Activated CD8-positive, alpha-beta T cell treated with anti-CD3 and anti-CD28 coated beads for 36 hours (primary cell): ENCODE measurements at places on chromosomes 2 and 18.
A peak's percentile ranks its signal among the peaks of the same experiment; 100 is the strongest.

- DNase-seq: no peak
Measured at GRCh38 chr2:34570266-34570872, 971.3 kb upstream of the FAM98A start.

GRCh38 chr2:144516981-144517865 is 2.7 kb downstream of the ZEB2 start:
- DNase-seq: peak; percentile 80

DNA sequence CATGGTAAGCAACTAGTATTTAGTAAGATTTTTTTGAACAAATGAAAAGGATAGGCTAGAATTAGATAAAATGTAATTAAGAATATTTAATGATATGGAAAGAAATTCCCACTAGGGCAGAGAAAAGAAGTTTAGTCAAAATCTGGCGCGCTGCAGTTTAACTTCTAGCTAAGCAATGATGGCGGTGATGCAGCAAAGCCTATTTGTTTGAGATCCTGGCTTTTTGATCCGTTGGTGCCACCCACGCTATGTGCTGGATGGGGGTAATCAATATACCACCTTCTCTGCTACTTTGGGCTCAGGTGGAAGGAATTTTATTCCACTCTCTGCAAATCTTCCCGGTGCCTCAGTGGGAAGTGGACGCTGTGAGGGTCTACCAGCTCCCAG is 421 bp upstream of the FAM171B start:
- no peak for DNase-seq

- no peak for DNase-seq
Measured at GRCh38 chr2:200449149-200449548, 60.7 kb downstream of the KCTD18 start.

DNA sequence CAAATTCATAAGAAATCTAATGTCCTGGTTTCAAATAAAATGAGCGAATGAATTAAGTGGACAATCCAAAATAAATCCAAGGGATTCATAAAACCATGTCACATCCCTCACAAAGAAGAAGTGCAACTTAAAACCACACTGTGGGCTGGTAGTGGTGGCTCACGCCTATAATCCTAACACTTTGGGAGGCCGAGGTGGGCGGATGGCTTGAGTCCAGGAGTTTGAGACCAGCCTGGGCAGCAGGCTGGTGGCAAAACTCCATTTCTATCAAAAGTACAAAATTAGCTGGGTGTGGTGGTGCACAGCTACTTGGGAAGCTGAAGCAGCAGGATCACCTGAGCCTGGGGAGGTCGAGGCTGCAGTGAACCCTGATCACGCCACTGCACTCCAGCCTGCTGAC is 25.4 kb downstream of the FAM98A start:
- no peak for DNase-seq

DNA sequence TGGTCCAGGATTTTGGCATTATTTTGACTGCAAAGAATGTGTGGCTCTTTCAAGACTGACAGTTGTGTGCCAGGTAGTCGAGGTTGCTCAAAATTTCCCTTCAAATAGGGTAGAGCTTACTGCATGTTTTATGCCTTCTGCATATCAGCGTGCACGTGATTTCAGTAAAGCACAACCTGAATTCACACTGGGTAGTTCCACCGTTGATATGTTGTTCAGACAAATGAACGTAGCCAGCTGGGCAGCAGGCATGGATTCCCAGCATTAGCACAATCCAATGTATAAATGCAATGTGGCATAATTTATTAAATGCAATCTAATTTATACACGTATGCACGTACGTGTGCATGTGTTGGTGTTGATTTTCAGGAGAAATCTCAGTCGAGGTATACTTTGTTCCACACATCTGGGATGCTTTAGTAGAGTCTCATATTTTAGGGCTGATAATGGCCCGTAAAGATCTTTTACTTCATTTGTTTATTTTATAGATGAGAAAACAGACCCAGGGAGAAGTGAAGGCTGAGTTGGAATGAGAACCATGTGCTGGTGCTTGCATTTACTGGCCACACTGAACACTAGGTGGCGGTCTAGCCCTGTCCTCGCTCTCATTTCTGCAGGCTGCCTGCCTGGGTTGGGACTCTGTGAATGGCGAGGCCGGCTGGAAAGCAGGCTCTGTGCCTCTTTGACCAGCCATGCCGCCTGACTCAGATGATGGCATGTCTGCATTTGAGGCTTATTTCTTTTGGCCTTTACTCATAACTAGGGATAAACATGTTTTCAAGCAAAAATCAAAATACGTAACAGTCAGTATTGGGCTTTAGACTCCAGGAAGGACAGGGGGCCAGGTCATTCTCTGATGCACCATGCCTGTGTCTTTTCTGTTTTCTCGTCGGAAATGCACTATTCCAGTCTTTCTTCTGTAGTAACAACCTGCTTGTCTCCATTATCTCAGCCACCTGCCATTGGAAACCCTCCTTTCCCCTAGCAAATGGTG is 120.4 kb downstream of the RNF144A start:
- peak; percentile 63 for DNase-seq

- DNase-seq: no peak
Measured at GRCh38 chr2:229835596-229836283, 86.1 kb downstream of the TRIP12 start.

GRCh38 chr18:43774497-43774896 is 497.2 kb upstream of the SYT4 start:
- DNase-seq: no peak

DNA sequence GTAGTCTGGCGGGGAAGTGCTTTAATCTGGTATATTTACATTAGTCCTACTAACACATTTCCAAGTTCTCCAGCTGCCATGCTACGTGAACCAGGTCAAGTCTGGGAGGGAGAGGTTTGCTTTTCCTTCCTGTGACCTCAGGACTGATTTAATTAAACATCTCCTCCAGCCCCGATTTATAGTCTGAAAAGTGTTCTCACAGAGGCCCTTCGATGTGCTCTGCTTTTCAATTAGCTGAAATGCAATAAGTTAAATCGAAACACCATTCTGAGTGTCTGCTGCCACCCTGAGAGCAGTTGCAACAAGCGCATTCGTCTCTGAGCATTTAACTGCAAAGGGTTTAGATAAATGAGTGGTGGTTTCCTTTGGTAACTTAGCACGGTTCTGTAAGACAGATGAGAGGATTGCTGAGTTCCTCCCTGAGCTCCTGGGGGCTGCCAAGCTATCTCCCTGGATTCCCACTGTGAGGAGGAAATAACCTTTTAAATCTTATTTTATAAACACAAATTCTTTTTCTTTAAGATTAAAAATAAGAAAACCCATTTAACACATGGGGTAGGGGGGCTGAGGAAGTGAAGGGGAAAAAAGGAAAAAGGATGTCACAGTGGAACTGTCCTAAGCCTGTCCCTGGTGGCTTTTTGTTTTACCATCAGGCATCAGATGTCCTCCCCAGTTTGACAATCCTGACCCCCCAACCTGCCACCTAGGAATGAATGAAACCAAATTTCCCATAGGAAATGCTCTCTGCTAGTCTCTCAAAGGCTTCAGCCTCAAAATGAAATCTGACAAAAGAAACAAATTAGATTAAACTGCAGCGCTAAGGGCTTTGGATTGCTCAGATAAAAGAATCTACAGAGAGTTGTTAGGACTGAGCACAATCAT is 56.5 kb upstream of the CREB1 start:
- DNase-seq: peak; percentile 64

DNA sequence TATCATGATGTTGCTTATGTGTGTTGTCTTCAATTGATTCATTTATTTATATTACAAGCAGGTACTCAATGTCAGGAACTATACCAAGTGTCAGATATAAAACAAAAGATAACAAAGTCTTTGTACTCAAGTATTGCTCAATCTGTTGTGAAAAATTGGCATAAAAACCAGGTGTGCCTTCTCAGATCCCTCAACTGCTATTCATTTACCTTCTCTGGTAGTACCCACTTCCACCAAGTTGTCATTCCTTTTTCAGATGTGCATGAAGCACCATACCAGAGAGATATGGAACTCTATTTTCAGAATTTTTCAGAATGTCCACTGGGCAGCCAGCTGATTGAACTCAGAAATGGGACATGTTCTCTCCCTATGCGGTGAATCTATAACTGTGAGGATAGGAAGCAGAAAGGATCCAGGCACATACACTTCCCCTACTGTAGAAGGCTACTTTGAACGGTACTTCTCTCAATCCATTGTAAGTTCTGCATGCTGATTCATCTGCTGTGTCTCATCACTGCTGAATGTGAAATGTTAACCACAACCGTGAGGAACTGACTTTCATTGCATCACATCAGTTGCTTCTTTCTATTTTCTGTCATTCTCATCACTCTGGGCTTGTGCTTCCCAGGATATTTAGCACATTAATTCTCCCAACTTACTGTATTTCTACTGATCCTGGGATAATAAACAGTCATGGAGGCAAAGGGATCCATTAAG is 1621.3 kb downstream of the SUCLG1 start:
- no peak for DNase-seq

GRCh38 chr18:2891526-2892431 is 45.0 kb downstream of the EMILIN2 start:
- no peak for DNase-seq

GRCh38 chr2:64359892-64360657 is 93.9 kb upstream of the LGALSL start:
- peak; percentile 74 for DNase-seq

DNA sequence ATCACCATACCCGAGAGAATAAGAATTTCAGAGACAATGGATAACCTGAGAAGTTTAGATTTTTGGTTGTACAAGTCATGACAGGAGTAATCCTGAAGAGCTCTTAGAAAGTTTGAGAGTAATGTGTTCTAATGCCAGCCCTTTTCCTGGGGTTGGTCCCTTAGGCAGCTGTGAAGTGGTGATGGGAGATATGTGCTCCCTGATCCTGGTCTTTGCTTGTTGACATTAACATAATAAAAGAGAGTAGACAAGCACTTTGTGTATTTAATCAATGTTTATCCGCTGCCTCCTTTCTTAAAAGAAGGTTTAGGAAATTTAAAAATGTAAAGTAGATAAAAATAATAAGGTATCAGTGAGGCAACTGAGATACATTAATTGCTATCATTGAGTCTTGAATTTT is 13.8 kb upstream of the DSC3 start:
- no peak for DNase-seq

- DNase-seq: peak; percentile 23
Measured at GRCh38 chr2:174004905-174005605, 39.9 kb upstream of the SP3 start.

- no peak for DNase-seq
Measured at GRCh38 chr2:176466918-176467452, 197.7 kb downstream of the MTX2 start.

DNA sequence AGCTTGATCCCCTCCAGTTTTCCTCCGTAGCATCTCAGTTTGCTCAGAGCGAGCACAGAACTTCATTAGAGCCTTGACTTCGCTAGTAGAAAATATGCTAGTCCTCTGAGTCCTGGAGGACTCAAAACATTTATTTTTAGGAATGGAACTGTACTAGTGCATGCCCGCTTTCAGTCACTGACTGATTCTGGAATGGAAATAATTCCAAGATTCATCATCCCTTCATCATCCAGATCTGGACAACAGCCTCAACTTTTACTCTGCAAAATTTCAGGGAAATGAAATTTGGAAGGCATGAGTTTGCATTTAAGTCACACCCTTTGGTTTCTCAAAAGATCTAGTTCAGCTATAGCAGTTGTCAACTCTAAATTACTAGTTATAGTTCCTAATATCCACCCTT is 304.6 kb downstream of the XIRP2 start:
- DNase-seq: no peak

GRCh38 chr18:61882296-61883004 is 10.4 kb downstream of the RNF152 start:
- no peak for DNase-seq

DNA sequence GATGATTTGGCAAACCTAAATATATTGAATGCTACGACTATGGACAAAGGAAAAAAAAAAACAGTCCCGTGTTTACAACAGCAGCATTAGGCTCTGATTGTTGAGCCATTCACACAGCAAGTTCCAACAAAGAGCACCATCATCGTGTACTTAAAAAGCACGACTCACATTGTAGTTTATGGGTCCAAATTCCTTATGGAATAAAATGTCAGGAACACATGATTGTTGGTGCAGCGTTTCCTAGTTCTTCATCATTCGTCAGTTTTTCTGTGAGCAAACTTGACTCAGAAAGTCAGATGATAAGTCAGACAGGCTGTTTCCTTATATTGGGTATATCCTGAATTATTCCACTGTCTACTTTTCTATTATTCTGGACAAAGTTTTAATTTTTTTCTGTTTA is 10.0 kb upstream of the KIDINS220 start:
- no peak for DNase-seq

DNA sequence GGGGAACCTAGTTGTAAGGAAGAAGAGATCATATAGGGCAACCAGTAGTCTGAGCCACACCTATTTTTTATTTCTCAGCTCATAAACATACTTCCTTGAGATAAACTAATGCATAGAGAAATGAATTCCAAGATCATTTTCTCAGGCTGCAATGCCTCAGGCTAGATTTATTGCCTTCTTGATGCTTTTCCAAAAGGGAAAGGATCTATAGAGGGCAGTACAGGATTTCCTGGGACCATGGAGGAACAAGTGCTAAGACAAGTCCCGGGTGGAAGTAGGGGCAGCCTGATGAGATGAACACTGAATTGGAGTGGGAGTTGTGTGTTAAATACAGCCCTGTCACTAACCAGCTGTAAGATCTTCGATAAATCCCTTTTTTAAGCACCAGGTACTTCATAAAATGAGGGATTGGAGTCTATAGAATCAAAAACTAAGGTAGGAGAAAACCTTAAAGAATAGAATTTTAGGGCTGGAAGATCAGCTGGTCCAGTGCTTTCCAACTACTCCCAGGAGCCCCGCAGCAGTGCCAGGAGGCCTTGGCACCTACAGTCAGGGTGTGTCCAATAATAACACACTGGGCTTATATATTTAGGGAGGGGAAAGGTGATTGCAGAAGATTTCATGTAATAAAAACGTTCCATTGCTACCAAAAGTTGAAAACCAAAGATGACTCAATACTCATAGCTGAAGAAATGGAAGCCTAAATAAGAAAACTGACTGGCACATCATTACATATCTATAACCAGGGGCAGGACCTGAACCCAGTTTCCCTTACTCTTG is 58.1 kb downstream of the SERTAD2 start:
- no peak for DNase-seq
